ENCODE measurements at places on chromosomes 6 and 20.
A peak's percentile ranks its signal among the peaks of the same experiment; 100 is the strongest.

DNA sequence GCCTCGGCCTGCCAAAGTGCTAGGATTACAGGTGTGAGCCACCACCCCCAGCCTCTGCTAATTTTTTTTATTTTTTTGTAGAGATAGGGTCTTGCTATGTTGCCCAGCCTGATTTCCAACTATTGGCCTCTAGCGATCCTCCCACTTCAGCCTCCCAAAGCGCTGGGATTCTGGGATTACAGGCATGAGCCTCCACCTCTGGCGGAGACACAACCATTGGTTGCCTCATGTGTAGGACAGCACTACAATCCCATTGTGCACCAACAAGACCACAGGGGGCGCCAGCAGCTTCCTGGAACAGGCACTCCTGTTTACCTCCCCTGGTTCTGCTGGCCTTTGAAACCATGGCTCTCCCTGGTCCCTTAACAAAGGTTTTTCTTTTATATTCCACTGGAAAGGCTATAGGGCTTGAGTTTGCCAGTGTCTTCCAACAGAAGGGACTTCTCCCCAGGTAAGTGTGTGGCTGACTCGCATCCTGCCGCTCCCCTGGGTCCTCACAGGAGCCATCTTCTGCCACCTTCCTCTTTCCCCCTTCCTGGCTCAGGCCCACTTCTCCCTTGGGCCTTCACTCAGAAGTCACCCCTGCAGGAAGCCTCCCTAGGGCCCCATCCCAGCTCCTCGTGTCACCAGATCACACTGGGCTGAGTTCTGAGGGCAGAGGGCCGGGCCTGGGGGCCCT, 39.2 kb upstream of the TLDC2 start:
- peak; percentile 68 for DNase-seq

DNA sequence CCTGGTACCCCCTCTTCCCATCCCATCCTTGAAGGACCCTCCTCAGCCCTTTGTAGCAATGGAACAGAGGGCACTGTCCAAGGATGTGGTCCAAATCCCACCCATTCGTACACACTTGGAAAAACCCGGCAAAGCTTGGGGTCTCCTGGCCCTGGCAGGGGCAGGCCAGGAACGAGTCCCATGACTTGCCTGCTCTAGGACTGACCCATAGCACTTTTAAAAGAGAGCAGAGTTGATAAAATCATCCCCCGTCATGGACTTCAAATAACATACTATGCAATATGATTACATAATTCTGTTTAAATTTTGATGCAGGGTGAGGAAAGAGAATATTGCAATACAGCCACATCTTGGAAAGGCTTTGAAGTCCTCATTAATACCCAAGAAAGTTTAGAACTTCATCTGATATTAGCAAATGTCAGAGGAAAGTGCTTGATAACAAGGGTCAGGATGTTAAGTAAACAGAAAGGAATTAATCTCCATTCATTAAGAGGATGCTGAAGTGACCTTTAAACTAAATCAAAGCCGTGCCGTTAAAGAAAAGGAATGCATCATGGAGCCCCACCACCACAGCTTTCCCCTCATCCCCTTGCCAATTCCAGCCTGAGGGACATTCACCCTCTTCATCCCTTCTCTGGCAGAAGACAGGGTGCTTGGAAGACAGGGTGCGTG, 60.7 kb upstream of the NXT1 start:
- DNase-seq = no peak

DNA sequence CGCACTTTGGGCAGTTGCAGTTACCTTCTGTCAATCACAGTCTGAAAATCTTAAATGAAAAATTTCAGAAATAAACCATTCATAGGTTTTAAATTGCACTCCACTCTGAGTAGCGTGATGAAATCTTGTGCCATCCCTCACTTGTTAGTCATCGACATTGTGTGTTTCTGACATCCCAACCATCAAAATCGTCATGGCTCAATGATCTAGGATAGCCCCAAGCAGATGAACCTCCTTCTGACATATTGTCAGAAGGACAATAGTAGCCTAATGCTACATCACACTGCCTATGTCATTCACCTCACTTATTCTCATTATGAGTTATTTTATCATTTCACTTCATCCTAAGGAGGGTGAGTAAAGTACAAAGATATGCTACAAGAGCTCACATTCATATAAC, 284.8 kb downstream of the PTPRK start:
- DNase-seq = no peak

- no peak for DNase-seq
Measured at GRCh38 chr6:33824461-33825154, 20.8 kb upstream of the MLN start.

DNA sequence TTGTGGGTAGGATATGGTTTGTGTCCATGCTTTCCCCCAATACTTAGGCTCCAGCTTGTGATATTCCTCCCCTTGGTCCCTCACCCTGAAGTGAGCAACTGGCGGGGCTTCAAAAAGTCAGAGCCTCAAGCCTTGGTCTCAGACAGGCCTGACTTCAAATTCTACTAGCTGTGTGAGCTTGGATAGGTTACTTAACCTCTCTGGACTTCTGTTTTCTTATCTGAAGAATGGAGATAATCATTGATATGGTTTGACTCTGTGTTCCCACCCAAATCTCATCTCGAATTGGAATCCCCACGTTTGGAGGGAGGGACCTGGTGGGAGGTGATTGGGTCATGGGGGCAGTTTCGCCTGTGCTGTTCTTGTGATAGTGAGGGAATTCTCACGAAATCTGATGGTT, 94.9 kb upstream of the CD83 start:
- no peak for DNase-seq
